ENCODE measurements at places on chromosomes 3 and 15. TPM values are rescaled to one million over a fixed set of nuclear protein-coding genes. Genes with fewer than 3 reads are reported as not detected.

- no peak for ATAC-seq
Measured at GRCh38 chr3:65577843-65578430, 460.8 kb downstream of the MAGI1 start.

DNA sequence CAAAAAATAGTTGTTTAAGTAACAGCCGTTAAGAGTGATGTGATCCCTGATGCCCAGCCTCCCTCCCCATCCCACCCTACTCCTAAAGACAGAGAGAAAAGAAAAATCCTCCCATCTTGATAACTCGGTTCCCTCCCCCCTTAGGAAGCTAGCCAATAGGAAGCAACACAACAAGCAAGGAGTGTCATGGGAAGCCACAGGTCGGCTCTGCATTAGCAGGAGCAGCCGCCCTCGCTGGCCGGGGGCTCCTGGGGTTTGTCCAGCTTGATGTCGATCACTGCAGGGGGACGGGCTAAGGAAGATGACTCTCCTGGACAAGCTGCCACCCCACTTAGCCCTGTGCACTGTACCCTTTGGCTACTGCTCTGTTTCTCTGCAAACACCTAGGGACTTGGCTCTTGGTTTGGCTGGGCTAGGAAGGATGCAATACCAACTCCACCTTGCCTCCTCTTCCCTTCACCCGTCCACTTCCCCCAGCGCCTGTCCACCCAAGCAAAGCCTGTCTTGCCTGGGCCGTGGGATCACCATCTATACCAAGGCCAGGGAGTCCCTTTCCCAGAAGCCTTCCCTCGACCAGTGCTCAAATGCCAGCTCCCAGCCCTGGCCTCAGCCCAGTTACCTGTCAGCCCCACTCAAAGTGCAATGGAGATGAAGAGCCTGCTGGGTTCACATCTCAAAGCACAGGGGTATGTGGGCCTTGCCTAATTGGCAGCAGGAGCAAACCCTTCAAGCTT, 23.1 kb downstream of the SRPRB start:
- ATAC-seq = no peak

DNA sequence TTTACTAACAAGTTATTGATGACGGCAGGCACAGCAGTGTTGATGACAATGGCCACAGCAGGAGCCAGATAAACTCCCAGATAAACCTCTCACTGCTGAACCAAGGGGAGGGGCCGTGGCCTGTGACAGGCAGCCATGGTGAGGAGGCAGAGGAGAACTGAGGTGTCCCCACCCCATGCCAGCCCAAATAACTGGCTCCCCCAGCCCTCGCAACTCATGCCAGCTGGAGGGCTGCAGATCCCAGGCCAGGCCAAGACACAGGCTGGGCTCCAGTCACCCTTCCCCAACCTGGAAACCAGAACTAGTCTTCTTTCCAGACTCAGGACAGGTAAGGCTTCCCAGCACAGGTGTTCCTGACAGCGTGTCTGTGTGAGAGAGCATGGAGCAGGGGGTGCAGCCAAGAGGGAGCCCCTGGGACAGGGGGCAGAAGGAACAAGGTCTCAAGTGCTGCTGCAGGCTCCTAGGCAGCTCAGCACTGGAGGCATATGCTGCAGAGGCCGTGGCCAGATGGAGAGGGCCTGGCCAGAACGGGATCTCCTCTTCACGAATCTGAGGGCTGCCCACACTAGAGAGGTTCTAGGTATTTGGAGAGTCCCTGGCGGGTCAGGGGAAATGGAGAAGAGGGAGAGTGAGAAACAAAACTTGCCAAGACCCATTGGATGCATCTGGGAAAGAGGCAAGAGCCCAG, 15.9 kb downstream of the PLA2G4F start:
- ATAC-seq = no peak

EBLN2 gene
- total RNA-seq = not detected

- no peak for ATAC-seq
Measured at GRCh38 chr3:192373032-192373431, 354.3 kb downstream of the FGF12 start.

ADGRG7 gene
- total RNA-seq = not detected

Measured in gastroesophageal sphincter (tissue), 4 donors.